Osteoblast (primary cell): ENCODE measurements at places on chromosomes 6 and 20. TPM values are rescaled to one million over a fixed set of nuclear protein-coding genes. Genes with fewer than 3 reads are reported as not detected.
A peak's percentile ranks its signal among the peaks of the same experiment; 100 is the strongest.

OXT gene
- total RNA-seq: not detected in 2 replicates

COL19A1 gene
- total RNA-seq: under 0.01 TPM in 1 of 2 replicates, not detected in the other

- DNase-seq: no peak
These were observed 20.4 kb downstream of the SERINC3 start for GRCh38 chr20:44501448-44501847.

- no peak for DNase-seq
These were observed 23.5 kb upstream of the NPBWR2 start for GRCh38 chr20:64130876-64131275.

- no peak for DNase-seq
These were observed 17.1 kb upstream of the C20orf144 start for GRCh38 chr20:33645072-33645358.

C6orf15 gene
- not detected in 2 replicates for total RNA-seq

CTCFL gene
- total RNA-seq: not detected in 2 replicates

GRCh38 chr6:79718509-79719247 lies 87.5 kb downstream of the SH3BGRL2 start:
- DNase-seq: no peak

DNA sequence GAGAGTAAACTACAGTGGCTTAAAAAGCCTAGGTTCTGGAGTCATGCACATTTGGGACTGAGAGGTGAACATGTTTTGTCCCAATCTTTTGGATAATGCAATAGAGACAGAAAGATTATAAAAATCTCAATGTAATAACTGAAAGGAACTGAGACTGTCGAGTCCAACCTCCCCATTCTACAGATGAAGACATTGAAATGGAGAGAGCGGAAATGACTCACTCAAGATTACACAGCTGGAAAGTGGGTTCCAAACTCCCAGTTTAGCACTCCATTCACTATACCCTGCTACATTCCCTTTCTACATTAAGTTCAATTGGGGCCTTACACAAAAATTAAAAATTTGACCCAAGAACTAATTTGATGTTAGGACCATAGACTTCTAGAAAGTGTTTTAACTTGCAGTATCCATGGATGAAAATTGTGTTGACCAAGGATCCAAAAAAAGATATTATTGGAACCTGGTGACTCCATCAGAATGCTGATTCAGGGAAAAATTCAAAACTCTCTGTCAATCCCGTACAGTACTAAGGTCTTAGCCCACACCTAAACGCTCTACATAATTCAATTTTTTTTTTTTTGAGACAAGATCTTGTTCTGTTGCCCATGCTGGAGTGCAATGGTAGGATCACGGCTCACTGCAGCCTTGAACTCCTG lies 1.5 kb upstream of the ILRUN start:
- DNase-seq: no peak

- peak; percentile 39 for DNase-seq
These were observed 129.7 kb upstream of the FAM184A start for GRCh38 chr6:119207971-119208725.

- no peak for DNase-seq
These were observed 15.7 kb upstream of the PRIM2 start for GRCh38 chr6:57301757-57302156.

GRCh38 chr6:49541210-49541724 lies 9.2 kb upstream of the C6orf141 start:
- DNase-seq: peak; percentile 41
